ENCODE measurements at places on chromosomes 2 and 18. TPM values are rescaled to one million over a fixed set of nuclear protein-coding genes. Genes with fewer than 3 reads are reported as not detected.

The RASGRP3 gene
- total RNA-seq, result 13.9 TPM

The FIGLA gene
- total RNA-seq, result not detected

The COLEC12 gene
- not detected for total RNA-seq

The APOB gene
- total RNA-seq, result not detected

The REG1B gene
- not detected for total RNA-seq

The IKZF2 gene
- total RNA-seq, result 2.6 TPM

The TCF23 gene
- 0.05 TPM for total RNA-seq

The RTN4 gene
- 81.2 TPM for total RNA-seq

The TWIST2 gene
- total RNA-seq, result not detected

The POMC gene
- total RNA-seq, result 3.4 TPM

The GCG gene
- not detected for total RNA-seq

The SH2D6 gene
- total RNA-seq, result 0.83 TPM

The CNOT9 gene
- 109 TPM for total RNA-seq

The CYS1 gene
- 1.6 TPM for total RNA-seq

Data from T-helper 1 cell treated with Interleukin-12 subunit alpha and Interleukin-12 subunit beta and Interleukin-4 antibody, amounts not matched to agents 30 ng/mL and 1 ng/mL, for 36 hours (primary cell).